T-helper 9 cell (primary cell): ENCODE measurements at places on chromosomes 1 and 21.
A peak's percentile ranks its signal among the peaks of the same experiment; 100 is the strongest.

DNA sequence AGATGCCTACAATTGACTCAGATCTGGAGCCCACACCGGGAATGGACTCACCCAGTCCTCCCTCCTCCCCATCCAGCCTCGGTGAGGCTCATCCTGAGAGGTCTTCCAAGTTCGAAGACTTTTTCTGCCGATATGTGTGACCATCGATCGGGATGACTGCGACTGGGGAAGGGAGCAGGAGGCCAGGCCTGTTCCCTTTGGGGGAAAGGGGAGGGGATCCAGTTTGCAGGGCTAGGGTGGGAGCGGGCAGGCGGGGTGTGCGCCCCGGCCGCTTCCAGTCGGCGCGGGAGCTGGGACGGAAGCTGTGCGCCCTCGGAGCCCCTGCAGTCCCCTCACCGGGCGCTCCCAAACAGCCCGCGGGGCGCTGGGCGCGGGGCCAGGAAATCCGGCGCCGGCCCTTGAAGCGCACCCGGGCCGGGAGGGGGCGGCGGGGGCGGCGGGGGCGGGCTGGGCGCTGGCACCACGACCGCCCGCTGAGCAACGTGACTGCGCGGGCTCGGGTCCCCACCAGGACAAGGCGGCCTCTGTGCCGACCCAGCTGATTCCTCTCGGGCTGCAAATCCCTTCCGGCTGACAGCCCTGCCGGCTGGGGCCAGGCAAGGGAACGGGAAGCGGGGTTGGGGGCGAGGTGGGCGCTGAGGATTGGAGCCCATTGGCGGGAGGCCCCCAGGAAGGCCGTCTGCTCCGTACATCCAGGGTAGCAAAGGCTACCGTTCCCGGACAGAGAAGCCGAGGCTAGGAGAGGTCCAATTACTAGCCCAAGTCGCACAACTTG lies 103.9 kb downstream of the EBNA1BP2 start:
- peak; percentile 8 for DNase-seq

DNA sequence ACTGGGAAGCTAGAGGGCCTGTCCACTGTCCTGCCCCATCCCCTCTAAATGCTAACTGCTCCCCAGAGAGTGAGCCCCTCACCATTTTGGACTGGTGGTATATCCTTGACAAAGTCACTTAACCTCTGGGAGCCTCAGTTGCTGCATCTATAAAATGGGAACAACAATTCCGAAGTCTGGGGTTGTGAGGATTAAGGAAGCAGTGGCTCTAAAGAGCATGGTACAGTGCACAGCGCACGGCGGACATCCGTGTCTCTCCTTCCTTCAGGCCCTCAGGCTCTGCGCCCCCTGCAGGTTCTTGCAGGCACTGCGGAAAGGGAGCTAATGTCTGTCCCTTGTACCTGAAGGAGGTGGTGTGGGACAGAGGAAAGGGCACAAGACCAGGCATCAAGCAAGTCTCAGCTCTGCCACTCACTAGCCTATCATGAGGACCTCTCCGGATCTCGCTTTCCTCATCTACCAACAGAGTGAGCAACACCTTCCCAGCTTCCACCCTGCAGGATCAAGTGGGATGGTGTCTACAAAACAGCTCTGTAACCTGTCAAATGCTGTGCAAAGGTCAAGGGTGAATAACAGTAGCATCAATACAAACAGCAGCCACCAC lies 20.1 kb downstream of the ECE1 start:
- peak; percentile 86 for DNase-seq

DNA sequence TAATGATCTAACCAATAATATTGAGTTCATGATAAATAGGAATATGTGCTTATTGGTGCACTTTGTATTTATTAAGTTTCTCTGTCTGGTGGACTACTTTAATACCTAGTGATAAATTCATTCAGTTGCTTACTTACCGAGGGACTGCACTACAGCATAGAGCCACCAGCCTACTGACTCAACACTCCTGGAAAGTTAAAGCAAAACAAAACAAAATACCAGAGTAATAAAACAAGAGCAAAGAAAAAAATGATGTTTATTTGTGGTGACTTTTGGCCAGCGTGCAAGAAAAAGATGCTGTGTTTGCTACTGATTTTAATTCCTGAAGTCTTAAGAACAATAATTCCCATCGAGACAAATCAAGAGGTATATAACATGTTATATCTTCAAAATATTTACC lies 586.3 kb downstream of the PLA2G4A start:
- DNase-seq = no peak

DNA sequence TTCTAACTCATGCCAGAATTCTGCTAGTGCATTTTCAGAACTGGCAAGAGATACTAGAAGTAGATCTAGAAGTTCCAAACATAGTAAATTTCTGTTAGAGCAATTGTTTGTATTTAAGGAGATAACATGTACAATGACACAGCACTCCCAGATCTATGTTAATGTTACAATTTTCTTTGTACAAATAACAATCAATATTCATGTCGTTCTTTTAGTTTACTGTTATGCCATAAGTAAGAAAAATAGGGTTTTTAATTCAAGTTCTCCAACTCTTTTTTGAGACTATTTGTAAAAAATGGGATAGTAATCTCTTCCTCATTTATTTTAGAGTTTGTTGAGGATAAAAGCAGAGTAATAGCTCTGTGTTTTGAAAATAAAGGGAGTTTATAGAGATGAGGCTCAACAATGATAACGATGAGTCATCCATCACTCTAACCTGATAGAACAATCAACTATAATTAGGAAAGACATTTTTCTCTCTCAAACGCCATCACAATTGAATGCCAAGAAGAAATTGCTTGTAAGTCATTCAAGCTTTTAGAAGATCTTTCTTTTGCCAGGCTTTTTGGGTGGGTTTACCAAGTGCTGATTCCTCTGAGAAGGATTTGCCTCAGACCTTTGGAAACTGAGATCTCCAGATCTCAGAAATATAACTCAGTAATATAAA lies 638 bp downstream of the CD84 start:
- no peak for DNase-seq

DNA sequence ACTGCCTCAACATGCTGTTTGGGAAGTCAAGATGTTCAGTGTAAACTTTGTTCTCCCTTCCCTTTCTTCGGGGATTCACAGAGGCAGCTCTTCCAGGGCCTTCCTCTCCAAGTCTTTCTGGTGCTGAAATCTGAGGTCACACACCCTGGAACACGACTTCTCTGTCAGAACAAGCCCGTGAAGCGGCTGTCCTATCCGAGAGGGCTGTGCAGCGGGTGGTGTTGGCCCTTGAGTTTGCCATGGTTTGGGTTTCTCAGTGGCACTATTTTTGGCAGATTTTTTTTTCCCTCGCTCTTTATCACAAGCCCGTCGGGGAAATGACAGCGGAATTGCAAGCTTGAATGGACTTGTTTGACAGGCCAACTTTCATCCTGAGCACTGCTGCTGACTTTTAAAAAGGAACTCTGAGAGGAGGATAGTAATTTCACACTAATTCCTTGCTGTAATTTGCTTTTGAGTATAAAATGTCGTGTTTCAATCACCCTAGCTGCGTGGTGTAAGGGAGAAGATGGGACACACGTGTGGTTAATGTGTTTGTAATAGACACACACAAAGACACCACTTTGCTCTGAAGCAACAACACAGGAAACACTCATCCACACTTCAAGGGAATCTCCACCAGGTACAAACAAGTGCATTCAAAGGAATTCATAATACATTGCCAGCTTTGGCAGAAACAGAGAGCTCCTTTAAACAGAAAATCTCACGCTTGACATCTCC lies 60.1 kb upstream of the TARBP1 start:
- no peak for DNase-seq

DNA sequence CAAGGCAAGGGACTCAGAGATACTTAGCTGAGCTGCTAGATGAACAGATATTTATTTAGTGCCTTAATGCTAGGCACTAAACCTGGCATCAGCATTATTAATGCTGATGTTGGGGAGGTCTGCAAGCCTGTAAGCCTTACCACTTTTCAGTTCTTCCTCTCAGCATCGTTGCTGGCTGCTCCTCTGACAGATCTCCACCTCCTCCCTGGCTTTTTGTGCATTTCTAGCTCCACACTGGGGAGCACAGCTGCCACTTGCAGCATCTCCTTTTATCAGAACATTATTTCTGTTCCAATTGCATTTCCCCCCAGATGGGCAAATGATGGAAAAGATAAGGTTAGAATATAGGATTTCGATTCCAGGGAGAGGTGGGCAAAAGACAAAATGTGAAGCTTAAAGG lies 34.8 kb downstream of the CACNA1E start:
- DNase-seq = no peak

DNA sequence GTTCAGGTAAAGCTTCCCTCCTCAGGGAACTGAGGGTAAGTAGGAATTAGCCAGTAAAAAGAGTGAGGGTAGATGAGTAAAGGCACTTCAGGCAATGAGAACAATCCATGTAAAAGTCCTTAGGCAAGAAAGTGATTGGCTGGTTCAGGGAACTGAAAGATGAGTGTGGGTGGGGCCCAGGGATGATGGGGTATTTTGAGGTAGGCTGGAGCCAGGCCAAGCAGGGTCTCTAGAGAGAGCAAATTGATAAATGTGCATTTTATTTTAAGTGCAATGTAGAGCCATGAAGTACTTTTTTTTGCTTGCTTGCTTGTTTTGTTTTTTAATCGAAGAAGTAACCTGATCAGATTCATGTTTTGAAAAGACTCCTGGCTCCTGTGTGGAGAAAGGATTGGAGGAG lies 26.5 kb downstream of the OSBPL9 start:
- DNase-seq = no peak

- peak; percentile 21 for DNase-seq
These were observed 9.2 kb downstream of the RORC start for GRCh38 chr1:151822404-151822803.

GRCh38 chr1:204830747-204831146 lies 39.9 kb upstream of the NFASC start:
- no peak for DNase-seq

GRCh38 chr1:117656202-117656641 lies 50.4 kb downstream of the TENT5C start:
- peak; percentile 72 for DNase-seq

DNA sequence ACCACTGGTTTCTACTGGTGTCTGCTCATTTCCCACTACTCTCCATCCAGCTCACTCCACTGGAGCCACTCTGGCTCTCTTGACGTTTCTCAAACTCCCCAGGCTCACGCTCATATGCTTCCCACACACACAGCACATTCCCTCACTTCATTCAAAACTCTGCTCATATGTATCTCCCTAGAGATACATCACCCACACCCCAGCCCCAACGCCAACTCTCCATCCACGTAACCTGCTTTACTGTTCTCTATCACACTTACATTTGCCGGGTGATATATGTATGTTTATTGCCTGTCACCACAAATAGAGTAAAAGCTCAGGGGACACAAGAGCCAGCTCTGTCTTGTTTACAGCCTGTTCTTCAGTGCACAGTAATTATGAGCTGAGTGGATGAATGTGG lies 22.2 kb downstream of the EBNA1BP2 start:
- DNase-seq = no peak

- no peak for DNase-seq
These were observed 14.6 kb upstream of the C1orf146 start for GRCh38 chr1:92203105-92203504.

DNA sequence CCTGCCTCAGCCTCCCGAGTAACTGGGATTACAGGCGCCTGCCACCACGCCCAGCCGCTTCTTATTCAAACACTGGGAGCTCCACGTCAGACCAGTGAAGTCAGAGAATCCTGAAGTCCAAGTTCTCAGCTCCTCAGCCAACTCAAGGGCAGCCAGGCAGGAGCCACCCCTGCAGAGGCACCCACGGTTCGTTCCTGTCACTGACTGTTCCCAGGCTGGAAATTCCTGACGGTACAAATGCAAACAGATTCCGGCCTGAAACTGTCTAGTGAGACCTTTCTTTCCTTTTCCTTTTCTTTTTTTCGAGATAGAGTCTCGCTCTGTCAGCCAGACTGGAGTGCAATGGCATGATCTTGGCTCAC lies 11.7 kb downstream of the SLC35E2B start:
- DNase-seq = no peak

DNA sequence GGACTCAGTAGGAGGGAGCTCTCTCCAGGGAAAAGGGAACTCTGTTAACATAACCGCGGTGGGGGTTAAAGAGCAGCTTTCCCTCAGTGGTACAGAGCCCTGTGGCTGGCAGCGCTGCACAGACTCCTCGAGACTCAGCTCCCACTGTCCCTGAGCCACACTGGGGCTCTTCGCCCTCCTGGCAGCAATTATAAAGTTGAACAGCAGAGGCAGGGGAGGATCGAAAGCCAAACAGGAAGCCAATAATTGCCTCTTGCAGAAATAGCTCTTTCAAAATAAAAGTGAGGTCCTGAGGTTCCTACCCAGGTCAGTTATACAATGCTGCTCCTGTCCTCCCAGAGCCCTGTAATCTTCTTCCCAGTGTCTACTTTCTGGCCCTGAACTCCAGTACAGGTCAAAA lies 77.0 kb downstream of the FAM78B start:
- DNase-seq = no peak

DNA sequence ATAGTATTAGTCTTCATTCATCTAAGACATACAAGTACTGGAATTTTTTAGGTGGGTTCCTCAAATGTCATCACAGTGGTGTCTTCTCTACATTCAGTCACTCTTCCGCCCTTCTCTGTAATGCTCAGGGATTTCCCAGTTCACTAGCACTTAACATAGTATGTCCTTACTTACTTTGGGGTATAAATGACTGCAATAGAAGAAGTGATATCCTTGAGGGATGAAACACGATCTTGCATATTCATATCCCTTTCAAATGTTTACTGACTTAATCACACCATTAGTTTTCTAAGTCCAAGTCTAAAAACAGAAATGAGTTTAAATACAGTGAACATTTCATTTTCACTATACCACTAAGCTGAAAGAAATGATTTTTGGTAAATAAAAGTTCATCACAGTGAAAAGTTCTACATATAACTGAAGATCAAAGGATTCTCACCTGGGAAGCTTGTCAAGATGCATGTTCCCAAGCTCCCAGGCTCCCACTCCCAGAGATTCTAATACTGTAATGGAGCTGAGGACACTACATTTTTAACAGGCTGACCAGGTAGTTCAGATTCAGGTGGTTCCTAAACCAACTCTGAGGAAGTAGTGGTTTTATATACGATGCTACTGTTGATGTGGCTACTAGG lies 29.7 kb downstream of the MRPL39 start:
- DNase-seq = no peak

GRCh38 chr1:20470194-20470593 lies 15.8 kb downstream of the CAMK2N1 start:
- no peak for DNase-seq

GRCh38 chr1:225461533-225462428 lies 33.9 kb upstream of the LBR start:
- no peak for DNase-seq

- no peak for DNase-seq
These were observed 131.9 kb upstream of the BEND5 start for GRCh38 chr1:48908606-48909005.

DNA sequence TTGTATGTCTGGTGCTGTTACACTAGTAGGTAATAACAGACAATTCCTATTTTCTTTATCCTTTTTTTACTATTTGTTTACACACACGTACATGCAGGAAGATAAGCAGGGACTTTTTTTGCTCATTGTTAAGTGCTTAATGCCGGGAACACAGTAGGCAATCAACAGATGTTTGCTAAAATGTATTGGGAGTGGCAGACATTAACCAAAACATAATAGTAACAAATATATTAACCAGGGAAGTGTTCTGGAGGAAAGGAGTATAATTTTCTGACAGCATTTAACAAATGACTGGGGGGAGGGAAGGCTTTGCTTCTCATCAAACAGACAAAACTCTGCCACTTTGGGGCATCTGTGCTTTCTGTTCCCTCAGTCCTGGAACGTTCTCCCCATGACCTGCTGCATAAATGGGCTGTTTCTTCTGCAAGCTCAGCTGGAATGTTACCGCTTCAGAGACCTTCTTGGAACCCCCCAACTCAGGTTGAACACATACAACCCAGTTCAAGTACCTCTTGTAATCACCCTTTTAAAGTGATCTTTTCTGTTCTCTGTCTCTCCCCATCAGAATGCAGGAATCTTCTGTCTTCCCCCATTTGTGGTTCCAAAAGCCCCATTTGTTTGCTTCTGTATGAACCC lies 2.1 kb downstream of the CR1L start:
- DNase-seq = no peak

- no peak for DNase-seq
These were observed 288.2 kb downstream of the PTPRU start for GRCh38 chr1:29524285-29525065.
